Activated CD4-positive, alpha-beta T cell treated with anti-CD3 and anti-CD28 coated beads, Interleukin-2, amount 10 ng/mL, durations not matched to agents 24 days and 14 days (primary cell): ENCODE measurements at places on chromosomes 4 and X. TPM values are rescaled to one million over a fixed set of nuclear protein-coding genes. Genes with fewer than 3 reads are reported as not detected.

DNA sequence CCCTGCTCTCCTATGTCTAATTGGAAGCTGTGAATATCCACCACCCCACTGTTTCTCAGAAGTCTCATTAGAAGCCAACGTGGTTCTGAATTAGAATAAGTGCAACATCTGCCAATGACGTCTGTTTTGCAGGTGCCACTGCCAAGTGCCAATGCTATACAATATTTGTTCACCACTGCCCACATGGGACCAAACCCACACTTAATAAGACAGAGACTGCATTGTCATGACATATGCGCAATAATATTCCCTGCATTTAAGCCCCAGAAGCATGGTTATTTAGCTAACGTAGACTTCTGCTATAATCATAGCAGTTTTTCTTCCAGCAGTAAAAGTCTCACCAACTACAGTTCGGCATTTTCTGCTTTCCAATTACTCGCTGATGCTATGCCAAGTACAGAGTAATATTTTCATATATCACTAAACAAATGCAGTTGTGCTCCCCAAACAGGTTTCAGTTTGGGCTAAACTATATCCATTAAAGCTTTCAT lies 262.5 kb upstream of the PCDH18 start:
- DNase-seq = no peak

DNA sequence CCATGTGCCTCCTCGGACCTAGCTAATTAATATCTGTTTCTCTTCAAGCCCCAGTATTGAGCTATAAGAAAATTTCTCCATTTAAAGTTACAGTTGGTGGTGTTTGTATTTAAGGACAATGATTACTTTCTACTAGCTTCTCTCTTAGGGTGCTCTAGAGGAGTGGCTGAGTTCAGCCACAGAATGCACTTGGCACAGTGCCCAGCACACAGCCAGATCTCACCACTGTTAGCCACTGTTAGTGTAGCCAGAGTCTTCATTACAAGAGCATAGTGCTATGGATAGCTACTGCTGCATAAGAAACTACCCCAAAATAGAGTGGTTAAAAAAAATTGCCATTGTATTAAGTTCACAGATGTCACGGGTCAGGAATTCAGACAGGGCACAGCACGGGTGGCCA lies 421.3 kb downstream of the BCOR start:
- DNase-seq = no peak

DNA sequence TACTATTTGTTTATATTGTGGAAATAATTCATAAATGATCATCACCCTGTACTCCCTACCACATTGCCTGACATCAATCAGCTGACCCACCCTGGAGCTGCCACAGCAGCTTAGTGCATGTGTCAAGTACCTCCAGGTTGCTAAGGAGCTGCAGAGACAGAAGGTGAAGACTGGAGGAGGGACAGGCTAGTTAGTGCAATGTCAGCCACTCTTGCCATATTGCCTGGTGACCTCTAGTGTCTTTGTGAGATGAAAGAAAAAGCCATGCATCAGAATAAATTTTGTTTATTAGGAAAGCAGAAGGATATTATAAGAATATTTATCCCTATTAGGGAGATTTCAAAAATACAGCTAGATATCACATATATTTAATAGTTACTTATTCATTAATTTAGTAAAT lies 243.9 kb upstream of the FAT4 start:
- DNase-seq = no peak

DNA sequence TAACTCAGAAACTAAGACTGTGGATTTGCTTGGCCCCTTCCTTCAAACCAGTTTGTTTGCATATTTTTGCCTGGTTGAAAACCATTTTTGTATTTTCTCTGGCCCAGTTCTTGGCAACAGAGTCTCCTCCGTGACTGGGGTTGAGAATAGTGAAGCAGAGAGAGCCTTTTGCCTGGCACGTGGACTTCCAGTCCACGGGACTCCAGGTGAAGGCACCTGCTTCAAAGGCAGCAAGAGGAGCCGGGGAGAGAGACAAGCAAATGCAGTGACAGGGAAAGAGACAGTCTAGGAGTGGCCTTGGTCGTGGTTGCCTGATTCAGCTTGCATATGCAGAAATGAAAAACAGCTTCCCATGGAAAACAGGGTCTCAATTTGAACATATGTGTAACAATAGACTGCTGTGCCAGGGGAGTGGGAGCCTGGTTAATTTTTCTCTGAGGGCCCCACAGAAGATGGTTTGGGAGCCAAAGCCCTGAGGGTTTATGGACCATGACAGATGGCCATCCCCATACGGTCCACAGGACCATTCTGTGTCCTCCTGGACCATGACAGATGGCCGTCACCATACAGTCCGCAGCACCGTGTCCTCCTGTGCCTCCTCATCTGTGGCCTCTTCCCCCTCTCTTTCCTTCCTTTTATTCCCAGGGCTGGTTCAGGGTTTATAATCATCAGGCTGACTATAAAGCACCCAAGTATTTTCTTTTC lies 272.2 kb upstream of the RASGEF1B start:
- no peak for DNase-seq

DNA sequence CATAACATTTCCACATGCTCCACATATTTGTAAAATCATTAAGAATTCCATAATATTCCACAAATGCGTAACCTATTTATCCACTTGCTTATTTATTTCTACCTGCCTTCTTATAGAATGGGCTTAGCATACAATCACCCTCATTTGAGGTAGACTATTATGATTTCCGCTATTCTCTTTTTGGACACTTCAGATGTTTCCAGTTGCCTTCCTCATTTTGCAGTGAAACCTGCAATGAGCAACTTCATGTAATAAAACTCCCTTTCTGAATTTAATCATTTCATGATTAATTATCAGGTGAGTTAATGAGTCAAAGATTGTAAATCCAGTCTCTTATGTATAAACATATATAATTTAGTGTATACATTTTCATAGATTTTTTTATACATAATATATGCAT lies 58.0 kb downstream of the PPP3CA start:
- no peak for DNase-seq

The DDX60 gene
- total RNA-seq = 15.2 and 17.6 TPM in 2 replicates

- peak; percentile 79 for DNase-seq
Observed at GRCh38 chrX:136667446-136668168, 19.6 kb downstream of the CD40LG start.

- DNase-seq = peak; percentile 53
Observed at GRCh38 chr4:87050596-87050995, 115.8 kb downstream of the AFF1 start.

DNA sequence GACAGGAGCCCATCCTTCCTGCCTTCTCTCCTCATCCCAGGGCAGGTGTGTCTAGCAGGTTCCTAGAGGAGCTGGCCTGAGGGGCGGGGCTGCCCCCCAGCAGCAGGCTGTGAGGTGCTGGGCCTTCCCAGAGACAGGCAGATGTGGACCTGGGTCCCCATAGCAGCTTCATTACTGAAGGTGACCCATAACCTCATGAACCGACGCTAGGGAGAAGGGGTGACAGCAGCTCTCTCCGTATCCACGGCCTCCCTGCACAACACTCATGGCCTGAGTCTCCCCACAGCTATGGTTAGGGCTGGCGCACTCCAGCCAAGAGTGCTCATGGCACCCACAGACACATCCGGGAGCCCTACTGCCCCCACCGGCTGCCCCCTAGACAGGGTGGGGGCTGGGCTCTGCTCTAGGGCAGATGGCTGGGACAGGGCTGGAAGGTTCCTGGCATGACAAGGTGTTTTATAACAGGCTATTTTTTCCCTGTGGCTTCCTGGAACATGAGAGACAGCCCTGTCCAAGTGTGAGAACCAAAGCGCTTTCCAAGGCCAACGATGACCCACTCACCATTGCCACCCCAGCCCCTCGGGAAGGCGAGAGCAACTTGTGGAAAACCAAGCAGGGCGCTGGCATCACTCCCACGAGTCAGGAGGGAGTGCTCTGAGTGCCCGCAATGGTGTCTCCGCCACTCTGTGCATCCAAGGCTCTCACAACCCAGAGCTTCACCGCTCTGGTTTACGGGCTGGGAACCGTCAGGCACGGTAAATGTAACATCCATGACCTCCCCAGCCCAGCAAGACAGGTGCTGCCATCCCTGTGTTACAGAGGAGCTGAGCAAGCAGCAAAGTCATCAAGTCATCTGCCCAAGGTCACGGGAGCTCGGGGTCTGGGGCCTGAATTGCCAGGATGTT lies 59.8 kb downstream of the ACOX3 start:
- no peak for DNase-seq

The TLR10 gene
- total RNA-seq = not detected in 2 replicates

- DNase-seq = no peak
Observed at GRCh38 chr4:76615999-76616398, 181.0 kb downstream of the SHROOM3 start.

DNA sequence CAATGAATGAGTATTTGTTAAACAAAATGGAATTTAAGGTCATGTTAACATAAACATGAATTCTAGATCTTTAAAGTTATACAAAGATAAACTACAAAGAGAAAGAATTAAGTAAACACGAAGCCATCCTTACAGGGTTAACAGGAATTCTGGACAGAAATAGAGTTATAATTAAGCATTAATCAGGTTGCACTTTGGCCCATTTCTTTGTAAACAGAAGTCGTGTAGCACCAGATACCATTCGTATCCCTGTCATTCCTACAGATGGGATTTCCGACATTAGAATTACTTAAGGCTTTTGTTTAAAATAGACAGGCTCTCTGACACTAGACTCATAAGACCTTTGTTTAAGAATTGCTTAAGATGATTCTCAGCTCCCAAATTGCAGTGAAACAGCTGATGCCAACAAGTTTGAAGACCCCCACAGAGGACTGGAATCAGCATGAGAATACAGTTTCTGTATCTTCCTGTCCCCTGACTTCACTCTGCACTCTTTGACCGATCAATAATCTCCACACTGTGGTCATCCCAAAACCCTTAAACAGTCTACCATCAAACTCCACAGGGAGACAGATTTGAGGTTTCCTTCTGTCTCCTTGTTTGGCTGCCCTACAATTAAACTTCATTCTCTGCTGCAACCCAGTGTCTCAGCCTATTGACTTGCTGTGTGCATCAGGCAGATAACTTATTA lies 22.3 kb upstream of the TMEM150C start:
- DNase-seq = no peak

DNA sequence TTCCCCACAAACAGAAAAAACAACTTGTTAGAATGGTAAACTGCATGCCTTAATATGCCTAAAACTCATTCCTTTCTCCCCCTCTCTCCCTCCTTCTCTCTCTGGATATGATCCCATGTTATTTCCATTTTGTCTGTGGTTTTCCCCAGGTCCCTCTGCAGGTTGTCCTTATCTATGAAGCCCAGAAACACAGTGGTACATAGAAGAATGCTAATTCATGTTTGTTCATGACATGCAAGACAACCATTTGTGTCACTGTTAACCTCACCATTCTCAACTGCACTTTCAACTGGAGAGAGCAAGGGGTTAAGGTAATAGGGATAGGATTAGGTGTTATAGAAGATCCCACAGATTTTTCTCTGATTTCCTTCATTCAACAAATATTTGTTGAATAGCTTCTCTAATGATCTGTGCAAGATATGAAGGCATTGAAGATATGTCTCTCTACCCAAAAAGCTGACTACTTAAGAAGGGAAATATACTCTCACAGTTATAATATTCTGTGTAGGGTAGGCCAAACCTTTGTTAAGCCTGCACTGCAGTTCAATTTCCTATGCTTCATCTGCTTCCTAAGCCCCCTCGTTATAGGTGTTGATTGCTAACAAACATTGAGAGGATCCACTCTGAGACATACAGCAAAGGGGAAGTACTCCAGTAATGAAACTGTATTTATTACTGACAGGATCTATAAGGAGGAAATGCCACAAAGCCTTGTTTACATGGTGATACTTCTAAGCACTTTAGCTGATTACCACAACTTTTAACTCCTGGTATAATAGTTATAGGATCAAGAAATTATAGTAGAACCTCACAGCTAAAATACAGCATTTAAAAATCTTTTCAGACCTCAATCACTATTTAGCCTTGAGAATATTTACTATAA lies 96.1 kb downstream of the FRYL start:
- no peak for DNase-seq

DNA sequence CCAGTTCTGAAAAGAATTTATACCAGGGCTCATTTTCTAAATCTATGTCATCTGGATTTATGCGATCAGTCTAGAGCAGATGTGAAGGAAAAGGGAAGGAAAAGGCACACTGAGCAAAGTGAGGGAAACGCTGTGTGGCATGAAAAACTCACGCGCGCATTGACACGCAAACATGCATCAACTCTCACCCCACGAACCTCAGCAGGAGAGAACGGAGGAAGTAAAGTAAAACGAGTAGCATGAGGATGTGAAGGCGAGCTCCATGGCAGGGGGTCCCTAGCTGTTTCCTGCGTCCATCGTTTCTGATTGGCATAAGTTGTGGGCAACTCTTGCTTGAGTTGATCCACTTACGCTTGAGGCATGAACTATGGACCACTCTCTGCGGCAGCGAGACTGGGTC lies 102.8 kb upstream of the PDLIM3 start:
- DNase-seq = no peak

- DNase-seq = no peak
Observed at GRCh38 chrX:41110801-41111625, 25.8 kb downstream of the USP9X start.

GRCh38 chr4:159390648-159391047 lies 287.8 kb downstream of the RAPGEF2 start:
- DNase-seq = no peak

The PHKA1 gene
- total RNA-seq = 9.2 and 9.9 TPM in 2 replicates

DNA sequence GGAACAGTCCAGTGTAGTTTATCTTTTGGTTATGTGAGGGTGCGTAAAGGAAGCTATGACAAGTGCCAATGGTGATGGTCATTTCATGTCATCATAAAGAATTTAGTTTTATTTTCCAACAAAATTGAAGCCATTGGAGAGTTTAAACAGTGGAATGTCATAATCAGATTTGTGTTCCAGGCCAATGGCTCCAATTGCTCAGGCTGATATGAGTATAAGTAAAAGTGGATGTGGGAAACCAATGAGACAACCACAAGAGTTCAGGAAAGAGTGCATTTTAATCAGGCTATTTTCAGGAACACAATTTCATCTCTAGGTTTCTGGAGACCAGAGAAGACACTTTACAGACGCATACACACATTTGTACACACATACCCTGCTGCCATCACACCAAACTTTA lies 20.7 kb downstream of the SPANXC start:
- DNase-seq = no peak

The TMPRSS11E gene
- not detected in 2 replicates for total RNA-seq

The POLN gene
- total RNA-seq = 1.9 and 2.3 TPM in 2 replicates

The RHOXF2B gene
- total RNA-seq = not detected in 2 replicates

The NRK gene
- not detected in 2 replicates for total RNA-seq

- DNase-seq = no peak
Observed at GRCh38 chrX:11929476-11929875, 171.4 kb downstream of the MSL3 start.

DNA sequence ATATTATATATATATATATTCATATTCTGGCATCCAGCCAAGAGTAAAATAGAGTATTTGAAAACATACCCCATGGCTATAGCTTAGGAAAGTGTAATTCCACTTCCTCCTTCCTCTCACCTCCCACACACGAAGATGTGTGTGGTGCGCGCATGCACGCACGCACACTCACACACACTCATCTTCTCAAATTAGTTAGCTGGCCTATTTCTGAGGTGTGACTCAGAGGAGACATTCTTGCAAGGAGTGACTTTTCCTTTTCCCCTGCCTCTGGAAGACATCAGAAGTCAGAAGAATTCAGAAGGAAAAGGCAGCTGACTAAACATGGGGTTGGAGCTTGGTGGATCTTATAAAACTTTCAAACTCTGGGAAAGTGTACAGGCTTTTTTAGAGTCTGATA lies 8.8 kb downstream of the ENPEP start:
- no peak for DNase-seq

- no peak for DNase-seq
Observed at GRCh38 chrX:31747411-31747810, 675.6 kb upstream of the FTHL17 start.
